Fibroblast of villous mesenchyme (primary cell): ENCODE measurements at places on chromosomes 2 and 18. TPM values are rescaled to one million over a fixed set of nuclear protein-coding genes. Genes with fewer than 3 reads are reported as not detected.

MC2R gene
- total RNA-seq = not detected in 2 replicates

C2orf66 gene
- total RNA-seq = under 0.01 TPM in 1 of 2 replicates, not detected in the other

PRKCE gene
- total RNA-seq = 19.0 and 27.2 TPM in 2 replicates

UGT1A8 gene
- under 0.01 TPM in 1 of 2 replicates, not detected in the other for total RNA-seq

CHRNG gene
- total RNA-seq = not detected in 2 replicates

C2orf74 gene
- total RNA-seq = 4.2 and 13.0 TPM in 2 replicates

CDH7 gene
- total RNA-seq = under 0.01 TPM in 1 of 2 replicates, not detected in the other

ELOA2 gene
- total RNA-seq = not detected in 2 replicates

REG3A gene
- total RNA-seq = not detected in 2 replicates

TMEM178A gene
- 0.43 and 1.3 TPM in 2 replicates for total RNA-seq

ALPG gene
- not detected in 2 replicates for total RNA-seq

DNAJC5G gene
- not detected in 2 replicates for total RNA-seq

SERPINB11 gene
- not detected in 2 replicates for total RNA-seq

RAPGEF4 gene
- total RNA-seq = 1.3 and 2.6 TPM in 2 replicates

ANKRD29 gene
- 0.43 and 0.97 TPM in 2 replicates for total RNA-seq

GCG gene
- total RNA-seq = not detected in 2 replicates

NEB gene
- under 0.01 TPM in 2 replicates for total RNA-seq

TMEFF2 gene
- not detected in 2 replicates for total RNA-seq

ANKRD62 gene
- total RNA-seq = not detected in 2 replicates

TOGARAM2 gene
- under 0.01 and 0.43 TPM in 2 replicates for total RNA-seq

HAAO gene
- 0.43 and 1.6 TPM in 2 replicates for total RNA-seq

NCKAP1 gene
- 173 and 236 TPM in 2 replicates for total RNA-seq

SLC5A7 gene
- not detected in 2 replicates for total RNA-seq

NT5DC4 gene
- total RNA-seq = not detected in 2 replicates

TSPYL6 gene
- total RNA-seq = not detected in 2 replicates

LRPPRC gene
- total RNA-seq = 49.9 and 63.9 TPM in 2 replicates

FAM161A gene
- total RNA-seq = 1.9 and 2.2 TPM in 2 replicates

CTAGE1 gene
- total RNA-seq = 0.43 TPM in 1 of 2 replicates, not detected in the other

CRYBA2 gene
- total RNA-seq = 1.3 TPM in 1 of 2 replicates, not detected in the other
